ENCODE measurements at places on chromosomes 6 and 20. TPM values are rescaled to one million over a fixed set of nuclear protein-coding genes. Genes with fewer than 3 reads are reported as not detected.

Gene CAGE1
- not detected for total RNA-seq

Gene BMP2
- 17.2 TPM for total RNA-seq

Gene SNAP25
- 1.0 TPM for total RNA-seq

DNA sequence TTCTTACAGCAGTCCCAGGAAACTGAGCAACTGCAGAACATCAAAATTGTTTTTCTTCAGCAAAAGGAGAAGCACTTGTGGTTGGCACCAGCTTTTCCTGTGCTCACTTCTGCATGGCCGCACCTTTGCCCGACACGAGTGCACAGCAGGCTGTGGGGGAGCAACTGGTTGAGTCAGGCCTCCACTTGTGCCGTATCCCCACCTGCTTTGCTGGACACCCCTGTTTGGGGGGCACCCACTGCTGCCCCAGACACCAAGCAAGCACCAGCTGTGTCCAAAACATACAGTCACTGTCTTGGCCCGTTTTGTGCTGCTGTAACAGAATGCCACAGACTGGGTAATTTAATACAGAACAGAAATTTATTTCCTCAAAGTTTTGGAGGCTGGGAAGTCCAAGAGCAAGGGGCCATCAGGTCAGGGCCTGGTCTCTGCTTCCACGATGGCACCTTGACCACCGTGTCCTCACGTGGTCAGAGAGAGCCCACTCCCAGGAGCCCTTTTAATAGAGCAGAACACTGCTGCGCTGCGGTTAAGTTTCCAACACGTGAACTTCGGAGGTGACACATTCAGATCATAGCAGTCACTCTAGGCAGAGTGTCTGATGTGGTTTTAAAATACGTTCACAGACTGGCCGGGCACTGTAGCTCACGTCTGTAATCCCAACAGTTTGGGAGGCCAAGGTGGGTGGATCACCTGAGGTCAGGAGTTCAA lies 8.7 kb upstream of the GMEB2 start:
- DNase-seq, result no peak

Data from kidney epithelial cell (primary cell).